ENCODE measurements at places on chromosomes 5 and 9.

- no peak for DNase-seq
Measured at GRCh38 chr9:114224247-114224610, 68.9 kb downstream of the COL27A1 start.

DNA sequence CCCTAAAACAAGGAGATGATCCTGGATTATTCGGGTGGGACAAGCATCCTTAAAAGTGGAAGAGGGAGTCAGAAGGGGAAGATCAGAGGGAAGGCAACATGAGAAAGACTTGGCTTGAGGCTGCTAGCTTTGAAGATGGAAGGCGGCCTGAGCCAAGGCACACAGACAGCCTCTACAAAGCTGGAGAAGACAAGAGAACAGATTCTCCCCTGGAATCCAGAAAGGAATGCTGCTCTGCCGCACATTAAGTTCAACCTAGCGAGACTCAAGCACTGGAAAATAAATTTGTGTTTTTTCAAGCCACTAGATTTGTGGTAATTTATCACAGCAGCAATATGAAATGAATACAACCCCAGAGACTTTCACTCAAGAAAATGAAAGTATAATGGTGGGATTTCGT, 17.9 kb downstream of the SLC36A3 start:
- DNase-seq: no peak

DNA sequence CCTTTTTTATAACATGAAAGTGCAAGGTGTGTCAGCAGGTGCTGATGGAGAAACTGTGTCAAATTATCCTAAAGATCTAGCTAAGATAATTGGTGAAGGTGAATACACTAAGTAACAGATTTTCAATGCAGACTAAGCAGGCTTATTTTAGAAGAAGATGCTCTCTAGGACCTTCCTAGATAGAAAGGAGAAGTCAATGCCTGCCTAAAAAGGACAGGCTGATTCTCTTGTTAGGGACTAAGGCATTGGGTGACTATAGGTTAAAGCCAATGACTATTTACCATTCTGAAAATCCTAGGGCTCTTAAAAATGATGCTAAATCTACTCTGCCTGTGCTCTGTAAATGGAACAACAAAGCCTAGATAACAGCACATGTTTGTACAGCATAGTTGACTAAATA, 1682.4 kb downstream of the MAT2B start:
- no peak for DNase-seq

GRCh38 chr5:141412854-141413539, at the start of gene PCDHGA10:
Gene PCDHGA10 (plus strand): TSS chr5:141412987. CDS start chr5:141413176, 189 bp downstream.
- peak; percentile 83 for DNase-seq

- DNase-seq: no peak
Measured at GRCh38 chr9:6973762-6974161, 216.0 kb downstream of the KDM4C start.

- no peak for DNase-seq
Measured at GRCh38 chr9:37923118-37923795, 19.3 kb upstream of the SLC25A51 start.

- no peak for DNase-seq
Measured at GRCh38 chr9:78644359-78644758, 347.4 kb downstream of the PSAT1 start.

GRCh38 chr9:124623966-124624734, 117.0 kb upstream of the NR5A1 start:
- DNase-seq: no peak

- DNase-seq: no peak
Measured at GRCh38 chr5:73093943-73094342, 26.4 kb upstream of the TMEM171 start.

DNA sequence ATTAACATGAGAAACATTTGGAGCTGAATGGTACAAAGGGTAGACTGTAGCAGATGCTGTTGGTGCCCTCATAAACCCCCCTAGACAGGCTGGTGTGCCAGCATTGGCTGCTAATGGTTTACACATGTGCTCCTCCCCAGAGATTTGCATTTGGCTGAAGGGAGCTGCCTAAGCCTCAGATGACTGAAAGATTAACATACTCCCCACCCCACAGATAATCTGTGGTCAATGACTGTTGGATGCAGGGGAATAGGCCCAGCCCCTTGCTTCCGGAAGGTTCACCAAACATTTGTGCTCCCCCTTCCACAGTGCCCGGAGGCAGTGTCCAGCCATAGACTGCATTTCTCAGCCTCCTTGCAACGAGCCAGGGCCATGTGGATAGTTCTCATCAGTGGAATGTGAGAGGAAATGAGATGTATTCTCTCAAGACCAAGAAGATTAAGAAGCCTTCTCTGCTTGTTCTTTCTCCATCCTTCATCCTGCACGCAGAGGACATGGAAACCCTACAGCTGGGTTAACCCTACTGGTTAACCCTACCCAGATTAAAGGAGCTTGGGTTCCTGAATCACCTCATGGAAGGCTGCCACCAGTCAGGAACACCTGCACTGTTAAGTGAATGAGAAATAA, 79.6 kb downstream of the PHAX start:
- no peak for DNase-seq

DNA sequence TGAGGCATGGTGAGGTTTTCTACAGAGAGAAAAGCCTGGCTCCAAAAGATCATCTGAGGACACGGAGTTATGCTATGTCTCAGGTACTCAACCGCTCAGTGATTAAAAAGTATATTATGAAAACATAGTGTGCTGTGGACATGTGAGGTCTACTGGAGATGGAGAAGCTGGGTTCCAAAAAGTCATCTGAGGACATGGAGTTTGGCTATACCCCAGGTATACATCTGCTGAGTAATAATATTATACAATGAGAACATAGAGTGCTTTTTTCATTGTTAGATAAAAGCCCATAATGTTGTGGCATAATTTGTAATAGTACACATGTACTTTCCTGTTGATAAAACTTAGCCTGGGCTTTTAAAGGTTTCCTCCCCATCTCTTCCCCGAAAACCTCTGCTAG, 70.7 kb upstream of the SHISAL2B start:
- no peak for DNase-seq

- DNase-seq: peak; percentile 94
Measured at GRCh38 chr5:139787568-139788293, 7.9 kb upstream of the PSD2 start.

DNA sequence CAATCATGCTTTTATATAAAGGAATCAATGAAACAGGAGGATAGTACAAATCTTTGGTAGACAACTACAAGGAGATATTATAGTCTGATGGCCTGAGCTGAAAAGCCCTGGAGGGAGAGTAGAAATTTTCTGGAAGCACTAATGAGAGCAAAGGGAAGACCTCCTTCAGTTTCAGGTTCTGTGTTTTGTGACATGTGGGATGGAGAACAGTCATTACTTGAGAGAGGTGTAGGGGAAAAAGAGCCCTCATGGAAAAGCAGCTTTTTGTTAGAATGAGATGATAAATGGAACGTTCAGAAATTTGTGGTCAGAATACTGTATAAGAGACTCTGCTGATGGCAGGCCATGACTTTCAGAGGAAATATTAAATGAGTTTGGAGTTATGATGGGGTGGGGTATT, 360.6 kb upstream of the MEF2C start:
- DNase-seq: no peak

DNA sequence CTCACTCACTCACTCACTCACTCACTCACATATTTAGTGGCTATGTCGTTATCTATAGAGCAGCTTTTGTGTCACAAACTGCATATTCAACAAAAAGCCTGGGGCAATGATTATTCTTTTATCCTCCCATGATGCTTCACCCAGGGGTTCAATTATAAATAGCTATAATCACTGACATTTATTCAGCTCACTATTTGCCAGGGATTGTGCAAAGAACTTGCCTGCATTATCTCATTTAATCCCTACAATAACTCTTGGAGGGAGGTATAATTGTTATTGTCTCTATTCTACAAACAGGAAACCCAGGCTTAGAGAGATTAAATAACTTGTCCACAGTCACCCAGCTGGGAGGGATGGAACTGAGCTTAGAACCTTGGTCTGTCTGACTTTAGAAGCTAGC, 298.0 kb upstream of the MSX2 start:
- DNase-seq: no peak

GRCh38 chr5:58410441-58410840, 49.4 kb downstream of the PLK2 start:
- DNase-seq: no peak

- DNase-seq: no peak
Measured at GRCh38 chr9:14932231-14932630, 22.0 kb upstream of the FREM1 start.

- no peak for DNase-seq
Measured at GRCh38 chr9:121650217-121651007, 1.0 kb upstream of the DAB2IP start.

DNA sequence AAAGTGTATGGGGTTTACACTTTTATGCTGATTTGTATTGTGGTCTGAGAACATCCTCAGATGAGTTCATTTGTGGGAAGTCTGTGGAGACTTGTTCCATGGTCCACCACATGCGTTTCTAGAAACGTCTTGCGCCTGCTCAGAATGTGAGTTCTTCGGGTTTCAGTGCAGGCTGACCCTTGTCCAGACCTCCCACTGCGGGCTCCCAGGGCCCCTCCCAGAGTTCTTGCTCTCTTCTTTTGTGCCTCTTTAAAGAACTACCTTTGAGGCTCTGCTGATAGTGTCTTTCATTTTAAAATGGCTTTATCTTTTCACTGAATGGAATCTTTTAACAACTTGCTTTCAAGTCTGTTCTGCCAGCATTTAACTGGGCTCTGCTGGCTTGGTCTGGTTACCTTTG, 17.6 kb downstream of the NDUFS6 start:
- DNase-seq: peak; percentile 52

DNA sequence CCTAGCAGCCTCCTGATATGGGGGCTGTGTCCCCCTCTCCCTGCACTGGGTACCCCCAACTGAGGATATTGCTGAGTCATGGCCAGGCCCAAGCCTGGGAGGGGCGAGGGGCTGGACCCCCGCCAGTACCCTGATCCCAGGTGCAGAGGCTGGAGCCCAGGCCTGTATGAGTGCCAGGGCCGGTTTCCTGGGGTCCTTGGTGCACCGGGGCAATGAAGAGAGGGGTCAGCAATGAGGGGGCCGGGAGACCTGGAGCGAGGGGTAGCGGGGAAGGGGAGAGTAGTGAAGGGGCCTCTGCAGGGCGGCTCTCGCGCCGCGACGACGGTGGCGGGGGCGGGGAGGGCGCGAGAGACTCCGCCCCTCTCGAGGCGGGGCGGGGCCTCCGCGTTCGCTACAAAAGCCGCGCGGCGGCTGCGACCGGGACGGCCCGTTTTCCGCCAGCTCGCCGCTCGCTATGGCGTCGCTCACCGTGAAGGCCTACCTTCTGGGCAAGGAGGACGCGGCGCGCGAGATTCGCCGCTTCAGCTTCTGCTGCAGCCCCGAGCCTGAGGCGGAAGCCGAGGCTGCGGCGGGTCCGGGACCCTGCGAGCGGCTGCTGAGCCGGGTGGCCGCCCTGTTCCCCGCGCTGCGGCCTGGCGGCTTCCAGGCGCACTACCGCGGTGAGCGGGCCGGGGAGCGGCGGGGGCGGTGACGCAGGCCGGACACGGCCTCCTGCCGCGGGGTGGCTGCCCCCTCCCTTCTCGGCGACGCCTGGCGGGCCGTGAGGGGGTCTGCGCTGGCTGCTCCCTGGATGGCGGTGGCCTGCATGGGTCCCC, at the start of gene SQSTM1:
TSS of gene SQSTM1 (plus strand) at position 423 of the 815 bp plus-strand sequence. CDS start at position 455, 32 bp downstream.
- DNase-seq: peak; percentile 93

GRCh38 chr5:76546497-76547102, 76.6 kb downstream of the F2RL2 start:
- DNase-seq: peak; percentile 65

GRCh38 chr9:80954521-80954920, 734.8 kb downstream of the TLE1 start:
- DNase-seq: no peak

GRCh38 chr9:36123515-36123914, 13.0 kb upstream of the GLIPR2 start:
- no peak for DNase-seq

- no peak for DNase-seq
Measured at GRCh38 chr5:61675015-61675692, 343.1 kb downstream of the ZSWIM6 start.

DNA sequence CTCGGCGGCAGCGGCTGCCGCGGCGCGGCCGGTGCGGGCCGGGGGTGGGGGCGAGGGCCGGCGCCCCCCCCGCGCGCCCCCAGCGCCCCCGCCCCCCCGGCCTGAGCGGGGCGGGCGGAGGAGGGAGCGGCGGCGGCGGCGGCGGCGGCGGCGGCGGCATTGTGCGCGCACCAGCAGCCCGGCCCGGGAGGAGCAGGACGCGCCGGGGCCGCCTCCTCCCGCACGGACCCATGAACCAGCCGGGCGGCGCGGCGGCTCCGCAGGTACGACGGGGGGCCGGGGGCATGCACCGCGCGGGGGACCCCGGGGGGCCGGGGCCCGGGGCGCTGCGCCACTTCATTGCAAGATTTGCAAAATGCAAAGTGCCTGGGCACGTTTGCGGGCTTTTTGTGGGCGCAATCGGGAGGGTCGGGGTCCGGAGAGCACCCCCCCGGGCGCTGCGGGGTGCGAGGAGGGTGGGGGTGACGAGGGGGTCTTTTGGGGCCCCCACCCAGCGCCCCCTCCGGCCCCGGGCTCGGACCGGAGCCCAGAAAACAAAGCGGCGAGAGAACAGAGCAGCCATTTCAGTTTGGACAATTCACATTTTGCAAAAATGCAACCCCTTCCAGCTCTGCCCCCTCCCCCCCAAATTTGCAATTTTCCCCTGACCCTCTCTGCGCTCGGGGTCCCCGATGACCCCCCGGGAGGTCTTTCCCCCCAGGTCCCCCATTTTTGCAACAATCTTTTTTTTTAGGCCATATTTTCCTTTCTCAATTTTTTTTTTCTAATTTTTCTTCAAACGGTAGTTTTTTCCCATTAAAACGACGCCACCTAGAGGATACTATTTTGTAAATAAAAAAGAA, at the start of gene ZNF618:
TSS of gene ZNF618 (plus strand) at position 159 of the 842 bp plus-strand sequence. CDS start at position 231, 72 bp downstream.
- peak; percentile 65 for DNase-seq

GRCh38 chr5:32753051-32753450, 41.9 kb downstream of the NPR3 start:
- no peak for DNase-seq

DNA sequence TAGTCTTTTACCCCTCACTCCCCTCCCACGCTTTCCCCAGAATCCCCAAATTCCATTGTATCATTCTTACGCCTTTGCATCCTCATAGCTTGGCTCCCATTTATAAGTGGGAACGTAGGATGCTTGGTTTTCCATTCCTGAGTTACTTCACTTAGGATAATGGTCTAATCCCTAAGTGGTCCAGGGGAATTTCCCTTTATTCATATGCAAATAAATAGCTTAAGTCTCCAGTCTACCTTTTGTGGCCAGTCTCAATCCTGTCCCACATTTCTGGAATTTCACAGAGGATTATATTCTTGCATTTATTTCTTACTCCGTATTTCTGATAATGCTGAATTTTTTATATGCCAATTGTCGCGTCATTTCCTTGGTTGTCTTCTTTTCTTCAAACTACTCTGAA, 245.6 kb upstream of the DAB2 start:
- no peak for DNase-seq

GRCh38 chr9:134213508-134213850, 49.1 kb upstream of the RNU6ATAC start:
- DNase-seq: no peak

DNA sequence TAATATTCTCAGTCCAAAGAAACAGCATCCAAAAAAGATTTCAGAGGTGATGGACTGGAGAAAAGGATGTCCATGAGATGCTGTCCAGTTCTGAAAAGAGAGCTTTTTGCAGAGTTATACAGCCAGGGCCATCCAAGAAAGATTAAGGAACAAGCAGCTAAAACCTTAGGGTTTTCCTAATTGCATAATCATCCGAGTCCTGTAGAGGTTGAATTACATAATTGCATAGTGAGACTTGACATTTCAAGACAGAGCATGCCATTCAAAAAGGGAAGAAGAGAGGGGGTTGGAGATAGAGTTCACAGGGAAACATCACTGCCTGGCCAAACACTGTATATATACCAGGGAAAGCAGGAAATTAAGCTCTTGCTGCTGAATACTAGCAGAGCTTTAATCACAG, 1729.2 kb upstream of the WWC1 start:
- DNase-seq: no peak

- no peak for DNase-seq
Measured at GRCh38 chr9:130370226-130370625, 74.5 kb upstream of the ASS1 start.
